ENCODE measurements at places on chromosomes 3 and 15.

DNA sequence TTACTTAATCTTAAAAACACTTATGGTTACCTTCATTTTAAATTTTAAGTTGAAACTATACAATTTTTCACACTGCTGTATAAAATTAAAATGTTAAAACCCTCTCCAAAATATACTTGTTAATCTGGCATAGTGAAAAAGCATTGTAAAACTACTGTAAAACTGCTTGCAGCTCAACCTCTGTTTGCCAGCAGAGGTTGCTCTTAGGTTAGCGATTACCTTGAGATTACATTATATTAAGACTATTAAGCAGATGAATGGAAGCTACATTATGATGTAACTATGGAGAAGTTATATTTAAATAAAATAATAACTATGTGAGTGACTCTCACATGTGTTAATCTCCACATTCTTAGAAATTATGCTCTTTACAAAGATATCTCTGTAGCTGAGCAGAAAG, 143.6 kb upstream of the SLITRK3 start:
- DNase-seq: no peak

DNA sequence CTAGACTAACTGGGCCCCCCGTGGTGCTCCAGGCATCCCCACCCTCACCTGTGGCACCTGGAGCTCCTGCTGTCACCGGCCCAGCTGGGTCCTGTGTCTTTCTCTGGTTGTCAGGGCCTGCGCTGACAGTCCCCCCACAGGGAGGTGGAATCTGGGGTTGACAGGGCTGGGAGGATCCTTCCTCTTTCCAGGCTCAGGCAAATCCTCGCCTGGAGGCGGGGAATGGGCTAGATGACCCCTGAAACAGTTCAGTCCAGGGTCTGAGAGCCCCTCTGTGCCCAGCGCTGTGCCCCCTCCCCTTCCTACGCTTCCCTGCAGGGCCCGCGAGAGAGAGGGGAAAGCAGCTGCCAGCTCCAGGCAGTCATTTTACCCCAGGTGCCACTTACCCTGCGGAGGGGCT, 50.1 kb upstream of the MCF2L2 start:
- no peak for DNase-seq

- no peak for DNase-seq
Observed at GRCh38 chr3:65901226-65901625, 137.5 kb downstream of the MAGI1 start.

DNA sequence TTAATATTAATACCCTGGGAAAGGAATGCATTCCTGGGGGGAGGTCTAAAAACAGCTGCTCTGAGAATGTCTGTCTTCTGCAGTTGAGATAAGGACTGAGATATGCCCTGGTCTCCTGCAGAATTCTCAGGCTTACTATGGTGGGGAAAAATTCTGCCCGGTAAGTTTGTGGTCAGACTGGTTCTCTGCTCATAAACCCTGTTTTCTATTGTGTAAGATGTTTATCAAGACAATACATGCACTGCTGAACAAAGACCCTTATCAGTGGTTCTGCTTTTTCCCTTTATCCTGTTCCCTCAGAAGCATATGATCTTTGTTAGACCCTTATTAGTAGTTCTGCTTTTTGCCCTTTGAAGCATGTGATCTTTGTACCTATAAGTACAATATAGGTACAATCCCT, 494.6 kb downstream of the CNTN6 start:
- no peak for DNase-seq

DNA sequence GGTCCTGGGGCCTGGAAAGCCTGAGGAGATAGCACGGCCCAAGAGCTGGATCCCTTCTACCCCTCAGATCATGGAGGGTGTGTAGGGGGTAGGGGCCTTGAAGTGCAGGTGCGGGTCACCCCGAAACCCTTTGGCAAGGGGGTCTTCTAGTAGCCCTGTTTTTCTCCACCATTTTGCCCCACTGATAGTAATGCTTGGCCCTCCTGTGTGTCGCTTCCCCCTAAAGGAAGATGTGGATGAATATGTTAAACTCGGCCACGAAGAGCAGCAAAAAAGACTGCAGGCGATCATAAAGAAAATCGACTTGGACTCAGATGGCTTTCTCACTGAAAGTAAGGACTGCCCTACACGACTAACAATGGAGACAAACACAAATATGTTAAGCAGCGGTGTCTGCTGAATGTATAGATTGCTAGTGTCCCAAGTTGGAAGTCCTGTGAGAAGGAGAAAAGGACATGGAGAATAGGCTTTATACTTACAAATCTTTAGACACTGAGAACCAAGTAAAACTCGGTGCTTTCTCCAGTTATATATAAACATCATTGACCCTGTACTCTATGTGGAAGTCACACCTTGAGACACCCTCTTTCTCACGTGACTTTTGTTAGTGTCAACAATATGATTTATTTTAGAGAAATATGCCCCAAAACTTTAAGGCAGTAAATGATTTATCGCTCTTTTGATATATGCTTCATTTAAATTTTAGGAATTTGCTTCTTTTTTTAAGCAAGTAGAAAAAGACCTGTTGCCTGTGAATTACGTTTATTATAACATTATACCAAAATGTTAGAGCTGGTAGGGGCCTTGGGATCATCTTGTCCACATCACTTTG, 802 bp downstream of the RCN2 start:
- no peak for DNase-seq

DNA sequence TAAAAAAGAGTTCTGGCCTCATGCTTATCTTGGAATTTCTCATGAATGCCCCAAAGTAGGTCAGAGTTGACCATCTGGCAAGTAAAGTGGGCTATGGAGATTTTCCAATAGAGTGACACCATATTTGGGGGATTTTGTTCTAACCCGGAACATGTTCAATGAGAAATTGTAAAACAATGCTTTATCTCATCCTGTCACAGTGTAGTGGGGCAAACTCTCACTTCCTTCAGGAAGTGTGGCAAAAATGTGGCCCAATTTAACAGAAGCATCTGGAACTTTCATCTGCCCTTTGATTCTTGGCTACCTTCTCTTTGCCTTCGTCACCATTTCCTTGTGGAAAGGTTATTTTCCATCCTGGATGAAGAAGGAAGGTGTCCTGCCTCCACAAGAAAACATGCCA, 70.8 kb downstream of the ADAMTS9 start:
- DNase-seq: no peak

DNA sequence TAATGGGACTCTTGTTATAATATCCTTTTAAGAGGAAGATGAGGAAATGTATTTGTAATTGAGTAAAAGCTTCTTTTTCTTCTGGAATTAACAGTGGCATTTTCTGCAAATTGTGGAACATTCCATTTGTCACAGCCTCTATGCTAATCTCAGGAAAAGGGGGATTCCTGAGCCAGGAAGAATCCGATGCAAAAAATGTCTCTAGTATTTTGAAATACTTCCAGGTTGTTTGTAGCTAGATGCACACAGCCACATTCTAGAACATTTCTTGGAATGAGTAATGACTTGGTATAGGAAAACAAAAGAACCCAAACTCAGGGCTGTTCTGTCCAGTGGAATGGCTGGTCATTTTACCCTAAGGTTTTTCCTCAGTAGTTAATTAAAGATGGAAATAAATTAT, 98.5 kb upstream of the SLC2A2 start:
- no peak for DNase-seq

- no peak for DNase-seq
Observed at GRCh38 chr3:44226573-44226972, 15.1 kb upstream of the TOPAZ1 start.

GRCh38 chr3:100072326-100073048, 41.8 kb downstream of the FILIP1L start:
- DNase-seq: no peak

- no peak for DNase-seq
Observed at GRCh38 chr15:90903733-90904536, 833 bp downstream of the MAN2A2 start.

- no peak for DNase-seq
Observed at GRCh38 chr3:89353465-89353864, 246.0 kb downstream of the EPHA3 start.
